Cerebellar nuclear complex (tissue), 1 donor: ENCODE measurements at places on chromosomes 11 and 22.

DNA sequence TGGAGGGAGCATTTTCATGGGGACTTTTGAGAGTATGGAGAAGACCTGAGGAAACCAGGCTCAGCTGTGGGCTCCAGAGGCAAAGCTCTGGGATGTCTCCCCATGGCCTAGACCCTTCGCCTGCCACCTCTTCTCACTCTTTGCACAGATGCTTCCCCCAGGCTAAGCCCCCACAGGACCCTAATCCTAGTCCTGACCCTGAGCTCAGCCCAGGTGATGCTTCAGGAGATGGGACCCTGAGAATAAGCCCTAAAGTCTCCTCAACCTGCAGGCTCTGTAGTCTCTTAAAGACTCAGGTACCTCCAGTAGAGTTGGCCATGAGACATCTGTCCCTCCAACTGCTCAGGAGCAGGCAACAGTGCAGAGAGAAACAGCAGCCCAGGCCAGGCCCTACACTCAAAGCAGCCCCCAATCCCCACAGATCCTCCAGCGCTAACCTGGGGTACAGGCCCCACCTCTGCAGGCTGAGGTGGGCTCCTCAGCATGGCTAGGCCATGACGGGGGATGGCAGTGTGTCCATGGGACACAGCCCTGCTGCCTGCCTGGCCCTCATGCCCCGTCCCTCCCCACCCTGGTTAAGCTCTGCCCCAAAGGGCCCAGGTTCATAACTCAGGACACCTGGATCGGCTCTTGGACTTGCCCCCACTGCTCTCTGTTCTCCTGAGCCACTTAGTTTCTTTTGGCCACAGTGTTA, 39.4 kb downstream of the GGTLC2 start:
- DNase-seq = no peak

- DNase-seq = no peak
Observed at GRCh38 chr11:35681163-35681767, 18.7 kb downstream of the TRIM44 start.

DNA sequence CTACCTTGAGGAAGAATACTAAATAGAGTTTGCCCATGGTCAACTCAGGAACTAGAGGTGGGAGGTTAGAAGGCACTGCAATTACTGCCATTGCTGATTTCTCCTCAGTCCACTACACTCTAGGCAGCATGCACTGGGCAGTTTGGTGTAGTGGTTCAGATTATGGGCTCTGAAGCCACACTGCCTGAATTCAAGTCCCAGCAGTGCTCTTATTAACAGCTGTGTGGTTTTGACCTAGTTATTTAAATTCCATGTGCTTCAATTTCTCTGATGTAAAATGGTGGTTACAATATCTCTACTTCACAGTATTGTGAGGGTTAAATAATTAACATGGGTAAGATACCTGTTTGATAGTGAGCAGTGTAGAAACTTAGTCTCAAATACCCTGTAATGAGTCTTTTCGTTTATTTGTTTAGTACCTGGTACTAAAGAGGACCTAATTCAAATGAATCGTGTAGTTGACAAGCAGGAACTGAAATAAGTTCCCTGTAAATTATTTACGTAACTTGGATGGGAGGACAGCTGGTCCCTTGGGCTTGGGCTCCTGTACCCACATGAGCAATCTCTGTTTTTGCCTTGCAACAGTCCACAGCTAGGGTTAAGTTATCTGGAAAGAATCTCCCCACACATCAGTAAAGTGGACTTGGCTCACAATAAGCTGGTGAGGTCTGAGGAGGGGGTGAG, 17.8 kb downstream of the PRR5L start:
- DNase-seq = no peak

DNA sequence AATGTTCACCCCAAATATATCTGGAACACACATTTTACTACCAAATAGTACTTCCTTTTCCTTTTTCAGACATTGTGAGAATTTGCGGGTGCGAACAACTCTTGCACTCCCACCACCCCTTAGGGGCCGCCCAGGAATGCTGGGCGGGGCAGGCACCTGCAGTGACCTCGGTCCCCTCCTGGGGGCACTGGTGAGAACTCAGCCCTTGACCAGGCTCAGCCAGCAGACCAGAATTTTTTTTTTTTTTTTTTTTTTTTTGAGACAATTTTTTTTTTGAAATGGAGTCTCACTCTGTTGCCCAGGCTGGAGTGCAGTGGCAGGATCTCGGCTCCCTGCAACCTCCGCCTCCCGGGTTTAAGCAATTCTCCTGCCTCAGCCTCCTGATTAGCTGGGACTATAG, 75.8 kb downstream of the ARHGAP8 start:
- DNase-seq = no peak

GRCh38 chr22:30610299-30610698, 3.3 kb downstream of the TCN2 start:
- DNase-seq = no peak

DNA sequence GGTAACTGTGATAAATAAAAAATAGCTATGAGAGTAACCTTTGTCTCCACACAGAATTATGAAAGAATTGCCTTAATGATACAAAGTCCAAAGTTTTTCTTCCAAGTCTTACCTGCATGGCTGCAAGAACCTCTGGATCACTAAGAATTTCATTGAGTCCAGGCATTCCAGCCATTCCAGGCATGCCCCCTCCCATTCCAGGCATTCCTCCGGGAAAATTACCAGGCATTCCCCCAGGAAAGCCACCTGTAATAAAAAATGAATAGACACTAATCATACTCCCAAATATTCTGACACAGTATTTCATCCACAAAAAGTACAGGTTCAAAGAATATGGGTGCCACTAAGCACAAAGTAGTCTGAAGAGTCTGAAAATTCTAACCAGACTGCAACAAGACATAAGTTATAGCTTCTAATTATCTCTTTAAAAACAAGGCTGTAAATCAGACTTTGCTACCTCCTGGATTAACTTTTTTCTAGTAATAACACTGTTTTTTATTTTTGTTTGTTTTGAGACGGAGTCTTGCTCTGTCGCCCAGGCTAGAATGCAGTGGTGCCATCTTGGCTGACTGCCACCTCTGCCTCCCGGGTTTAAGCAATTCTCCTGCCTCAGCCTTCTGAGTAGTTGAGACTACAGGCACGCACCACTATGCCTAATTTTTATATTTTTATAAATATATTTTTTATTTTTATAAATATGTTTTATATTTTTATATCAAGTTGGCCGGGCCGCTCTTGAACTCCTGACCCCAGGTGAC, 8.0 kb upstream of the SLC25A17 start:
- DNase-seq = no peak

- DNase-seq = no peak
Observed at GRCh38 chr11:26862801-26863200, 131.1 kb upstream of the FIBIN start.

DNA sequence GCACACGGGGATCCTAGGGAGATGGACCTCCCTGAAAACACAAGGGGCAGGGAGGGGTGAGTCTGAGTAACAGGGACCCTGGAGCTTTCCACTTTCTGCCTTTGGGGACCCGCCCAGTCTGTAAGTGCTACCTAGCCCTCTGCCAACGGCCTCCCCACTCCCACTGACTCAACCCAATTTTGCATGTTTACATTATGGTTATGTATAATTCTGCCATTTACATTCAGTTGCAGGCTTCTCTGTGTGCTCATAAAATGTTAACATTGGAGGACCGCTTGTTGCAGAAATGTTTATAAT, 105.8 kb downstream of the DSCAML1 start:
- DNase-seq = no peak

DNA sequence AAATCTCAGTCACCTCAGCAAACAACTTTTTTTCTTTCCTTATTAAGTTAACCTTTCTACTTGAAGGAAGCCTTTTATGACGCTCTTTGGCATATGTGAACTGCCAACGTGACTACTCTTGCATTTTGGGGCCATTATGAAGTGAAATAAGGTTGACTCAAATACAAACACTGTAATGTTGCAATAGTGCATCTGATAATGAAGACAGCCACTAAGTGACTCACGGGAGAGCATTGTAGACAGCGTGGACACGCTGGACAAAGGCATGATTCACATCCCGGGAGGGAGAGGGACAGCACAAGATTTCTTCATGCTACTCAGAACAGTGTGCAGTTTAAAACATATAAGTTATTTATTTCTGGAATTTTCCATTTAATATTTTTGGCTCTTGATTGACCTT, 560.8 kb downstream of the ETS1 start:
- DNase-seq = no peak

DNA sequence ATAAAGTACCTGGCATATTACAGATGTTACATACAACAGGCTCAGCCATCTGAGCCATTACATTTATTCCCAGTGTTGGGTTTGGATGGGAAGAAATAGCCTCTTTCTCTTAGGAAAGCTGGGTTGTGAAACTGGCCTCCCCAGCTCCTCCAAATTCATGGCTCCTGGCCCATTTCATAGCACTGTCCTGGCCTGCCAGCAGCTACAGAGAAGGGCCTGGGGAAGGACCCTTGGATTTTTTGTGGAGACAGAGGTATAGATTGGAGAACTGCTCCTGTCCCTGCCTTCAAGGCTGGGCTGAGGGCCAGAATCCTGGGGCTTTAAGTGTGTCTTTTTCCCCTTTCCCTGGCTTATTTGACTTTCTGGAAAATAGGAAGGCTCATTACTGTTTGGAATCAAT, 18.0 kb downstream of the PKNOX2 start:
- no peak for DNase-seq

GRCh38 chr11:65309006-65309405, 5.7 kb upstream of the CDC42EP2 start:
- no peak for DNase-seq

GRCh38 chr11:57348636-57349313, 10.6 kb downstream of the P2RX3 start:
- no peak for DNase-seq

DNA sequence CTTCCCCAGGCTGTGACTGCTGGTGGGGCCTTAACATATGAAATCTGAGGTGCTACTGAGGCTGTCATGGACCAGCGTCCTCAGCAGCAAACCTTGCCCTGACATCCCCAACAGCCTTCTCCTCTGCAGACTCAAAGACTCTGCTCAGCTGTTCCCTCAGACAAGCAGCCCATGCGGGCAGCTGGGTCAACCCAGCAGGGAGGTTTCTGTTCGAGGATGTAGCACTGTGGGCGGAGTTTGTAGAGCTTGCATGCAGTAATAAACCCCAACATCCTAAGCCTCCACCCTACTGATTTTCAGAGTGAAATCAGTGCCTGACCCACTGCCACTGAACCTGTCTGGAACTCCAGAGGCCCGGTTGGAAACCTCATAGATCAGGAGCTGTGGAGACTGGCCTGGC, 88.8 kb upstream of the XKR3 start:
- DNase-seq = no peak

- no peak for DNase-seq
Observed at GRCh38 chr22:47298017-47298785, 535.8 kb downstream of the TBC1D22A start.

DNA sequence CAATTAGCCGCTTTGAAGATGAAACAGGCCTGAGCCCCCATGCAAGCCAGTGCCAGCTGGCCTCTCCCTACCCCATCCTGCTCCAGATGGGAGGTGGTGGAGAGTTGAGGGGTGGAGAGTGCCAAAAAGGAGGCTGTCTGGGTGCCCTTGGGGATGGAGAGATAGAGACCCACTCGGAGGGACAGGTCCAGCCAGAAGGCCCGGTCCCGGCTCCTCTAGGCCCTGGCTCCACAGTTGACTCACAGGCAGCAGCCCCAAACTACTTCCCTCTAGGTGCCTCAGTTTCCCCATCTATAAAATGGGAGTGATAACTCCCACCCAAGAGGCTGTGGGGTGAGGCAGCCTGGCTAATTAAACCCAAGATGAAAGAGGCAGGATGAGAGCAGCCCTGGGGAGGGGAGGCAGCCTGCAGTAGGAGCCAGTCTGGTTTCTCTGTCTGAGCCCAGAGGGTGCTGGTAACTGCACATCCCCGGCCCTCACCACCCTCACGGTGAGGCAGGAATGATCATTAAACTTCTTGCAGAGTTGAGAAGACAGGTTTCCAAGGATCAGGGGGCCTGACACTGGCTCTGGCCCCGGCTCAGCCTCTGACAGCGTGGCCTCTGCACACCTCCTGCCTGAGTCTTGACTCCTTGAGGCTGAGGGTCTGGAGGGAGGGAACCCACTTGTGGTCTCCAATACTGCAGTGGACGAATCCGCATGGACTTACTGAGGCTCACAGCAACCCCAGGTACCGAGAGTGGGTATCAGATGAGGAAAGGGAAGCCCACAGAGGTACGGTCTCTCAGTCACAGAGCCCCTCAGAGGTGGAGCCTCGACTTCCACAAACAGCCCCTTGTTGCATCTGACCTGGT, 1.4 kb upstream of the AP5B1 start:
- no peak for DNase-seq

- DNase-seq = no peak
Observed at GRCh38 chr11:123178186-123178585, 16.9 kb downstream of the CLMP start.

- DNase-seq = no peak
Observed at GRCh38 chr22:19811811-19812771, 42.6 kb downstream of the GNB1L start.

- no peak for DNase-seq
Observed at GRCh38 chr22:32849501-32849900, 48.0 kb downstream of the TIMP3 start.

DNA sequence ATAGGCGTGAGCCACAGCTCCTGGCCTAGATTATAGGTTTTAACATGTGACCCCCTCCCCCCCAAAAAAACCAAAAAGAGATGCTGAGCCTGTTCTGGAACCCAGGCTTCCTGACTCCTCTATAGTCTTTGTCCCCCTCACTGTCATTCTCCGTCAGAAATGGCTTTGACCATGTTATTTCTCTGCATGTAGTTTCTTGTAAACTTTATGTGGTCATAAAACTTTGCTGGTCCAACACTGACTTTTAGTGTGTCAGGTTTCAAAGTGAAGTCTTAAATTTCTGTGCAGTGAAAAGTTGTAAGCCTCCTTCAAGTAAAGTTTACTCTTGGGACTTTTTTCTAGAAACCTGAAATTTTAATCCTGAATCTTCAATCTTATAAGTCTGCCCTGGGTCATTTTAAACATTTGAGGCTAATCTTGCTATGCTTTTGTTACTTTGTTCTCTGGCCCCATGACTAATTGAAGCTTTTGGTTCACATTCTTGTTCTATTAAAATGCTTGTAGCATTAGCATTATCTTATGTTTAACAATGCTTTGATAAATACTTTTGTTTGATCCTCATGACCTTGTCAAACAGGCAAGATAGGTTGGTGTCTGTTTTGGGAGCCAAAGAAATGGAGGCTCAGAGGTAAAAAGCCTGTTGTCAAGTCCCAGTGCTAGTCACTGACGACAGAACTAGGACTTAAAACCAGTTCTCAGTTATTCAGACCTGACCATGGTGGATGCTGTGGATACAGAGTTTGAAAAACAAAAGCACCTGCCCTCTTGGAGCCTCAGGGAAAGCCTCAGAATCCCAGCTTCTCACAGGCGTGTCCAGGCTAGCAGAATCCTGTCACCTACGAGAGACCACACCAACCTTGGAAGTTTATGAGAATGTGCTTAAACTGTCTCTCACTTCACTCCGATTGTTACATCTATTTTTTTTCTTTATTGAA, 87.7 kb upstream of the HORMAD2 start:
- DNase-seq = no peak

GRCh38 chr11:55707029-55707428, 45.0 kb downstream of the OR4C6 start:
- DNase-seq = no peak

GRCh38 chr22:31748490-31748889, 1.4 kb downstream of the PRR14L start:
- DNase-seq = no peak
